ENCODE measurements at places on chromosomes 5 and 9.

DNA sequence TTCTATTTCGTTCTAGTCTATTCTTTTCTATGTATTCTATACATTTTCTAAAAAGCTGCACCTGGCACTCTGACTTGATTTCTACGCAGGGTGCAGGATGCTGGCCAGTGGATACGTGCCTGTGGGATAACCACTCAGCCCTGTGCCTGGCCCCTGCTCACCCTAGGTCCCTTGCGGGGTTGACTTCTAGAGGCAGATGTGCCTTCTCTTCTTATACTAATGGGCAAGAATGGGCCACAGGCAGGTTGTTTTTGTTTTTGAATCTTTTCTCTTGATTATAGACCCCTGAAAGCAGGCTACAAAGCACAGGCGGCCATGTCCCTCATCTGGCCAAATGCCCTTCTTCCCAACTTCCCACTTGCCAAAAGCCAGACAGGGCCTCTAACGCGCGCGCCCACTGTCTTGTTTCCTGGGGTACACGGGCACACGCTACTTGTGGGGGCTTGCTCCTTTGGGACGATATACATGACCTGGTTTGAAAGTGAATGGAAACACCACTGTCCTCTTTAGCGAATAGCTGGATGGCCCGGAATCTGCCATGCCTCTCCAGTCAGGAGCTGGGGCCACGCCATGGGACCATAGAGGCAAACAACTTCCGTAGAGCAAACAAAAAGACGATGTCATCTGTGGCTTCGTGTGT, 162.7 kb upstream of the IRX2 start:
- DNase-seq, result no peak

DNA sequence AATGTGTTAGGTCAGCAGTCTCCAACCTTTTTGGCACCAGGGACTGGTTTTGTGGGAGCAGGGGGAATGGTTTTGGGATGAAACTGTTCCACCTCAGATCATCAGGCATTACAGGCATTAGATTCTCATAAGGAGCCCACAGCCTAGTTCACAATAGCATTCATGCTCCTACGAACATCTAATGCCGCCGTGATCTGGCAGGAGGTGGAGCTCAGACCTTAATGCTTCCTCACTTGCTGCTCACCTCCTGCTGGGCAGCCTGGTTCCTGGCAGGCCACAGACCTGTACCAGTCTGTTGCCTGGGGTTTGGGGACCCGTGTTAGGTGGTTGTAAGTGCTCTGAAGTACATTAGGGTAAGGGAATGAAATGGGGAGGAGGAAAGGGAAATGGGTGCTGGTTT, 9.7 kb upstream of the CTNNA1 start:
- DNase-seq, result no peak

- no peak for DNase-seq
These were observed 59.0 kb downstream of the LMX1B start for GRCh38 chr9:126672634-126673284.

- DNase-seq, result no peak
These were observed 4.2 kb downstream of the IFNA8 start for GRCh38 chr9:21413151-21413550.

- DNase-seq, result no peak
These were observed 79.2 kb upstream of the PANK3 start for GRCh38 chr5:168658394-168658793.

GRCh38 chr5:142078221-142078620, 30.4 kb upstream of the NDFIP1 start:
- no peak for DNase-seq

GRCh38 chr5:96903300-96903699, 27.0 kb downstream of the ERAP2 start:
- DNase-seq, result no peak

DNA sequence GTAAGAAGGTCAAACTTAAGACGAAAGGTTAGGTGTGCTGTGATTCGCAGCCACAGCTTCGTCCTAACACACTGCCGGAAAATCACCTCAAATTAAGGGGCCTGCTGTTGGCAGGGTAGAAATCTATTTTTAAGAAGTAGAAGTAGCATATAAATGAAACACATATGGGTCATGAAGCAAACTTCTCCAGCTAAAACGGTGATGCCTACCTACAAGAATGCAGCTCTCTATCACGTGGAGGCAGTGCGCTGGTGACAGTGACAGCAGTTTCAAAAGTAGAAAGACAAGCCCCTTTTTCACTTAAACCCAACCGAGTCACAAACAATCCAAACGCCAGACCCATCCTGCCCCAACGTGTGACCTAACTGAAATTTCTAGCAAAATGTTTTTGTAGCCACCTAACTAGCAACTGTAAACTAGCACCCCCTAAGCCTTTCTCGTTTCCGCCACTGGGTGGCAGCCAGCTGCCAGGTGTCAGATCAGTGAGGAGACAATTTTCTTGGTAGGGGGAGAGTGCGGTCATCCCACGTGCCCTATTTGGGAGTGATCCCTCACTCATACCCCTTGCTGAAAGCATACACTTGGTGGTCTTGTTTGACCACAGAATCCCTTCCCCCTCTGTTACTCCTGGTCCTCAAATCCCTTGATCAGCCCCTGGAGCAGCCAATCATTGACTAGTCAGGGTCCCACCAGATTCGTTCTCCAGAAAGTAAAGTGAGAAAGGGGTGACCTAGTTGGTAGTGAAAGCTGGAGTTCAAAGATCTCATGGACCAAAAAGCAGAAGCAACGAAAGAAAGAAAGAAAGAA, 71.8 kb upstream of the MAMDC2 start:
- DNase-seq, result no peak

DNA sequence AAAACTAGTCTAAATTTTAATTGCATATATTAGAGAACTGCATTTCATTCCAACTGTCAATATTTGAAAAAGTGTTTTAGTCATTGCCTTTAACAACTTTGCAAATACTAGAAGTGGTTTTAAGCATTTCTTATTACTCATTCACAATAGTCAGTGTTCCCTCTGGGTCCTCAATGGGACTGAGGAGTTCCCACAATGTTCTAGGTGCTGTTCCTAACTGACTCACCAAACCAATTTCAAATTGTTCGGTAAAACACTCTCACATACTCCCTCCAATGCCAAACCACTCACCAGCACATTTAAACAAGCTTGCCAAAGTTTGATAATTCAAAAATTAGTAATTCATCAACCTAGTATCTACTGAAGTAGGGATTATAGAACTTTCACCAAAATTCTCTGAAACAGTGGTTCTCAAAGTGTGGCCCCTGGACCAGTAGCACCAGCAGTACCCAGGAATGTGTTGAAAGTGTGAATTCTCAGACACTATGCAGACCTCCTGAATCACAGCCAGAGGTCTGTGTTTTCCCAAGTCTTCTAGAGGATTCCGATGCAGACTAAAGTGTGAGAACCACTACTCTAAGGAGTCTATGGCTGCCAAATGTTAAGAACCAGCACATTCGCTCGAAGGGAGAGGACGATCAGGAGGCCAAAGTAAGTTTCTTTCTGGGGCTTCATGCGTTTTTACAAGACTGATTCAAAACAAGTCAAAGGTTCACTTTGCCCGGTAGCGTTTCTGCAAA, 72.8 kb downstream of the APBA1 start:
- no peak for DNase-seq

DNA sequence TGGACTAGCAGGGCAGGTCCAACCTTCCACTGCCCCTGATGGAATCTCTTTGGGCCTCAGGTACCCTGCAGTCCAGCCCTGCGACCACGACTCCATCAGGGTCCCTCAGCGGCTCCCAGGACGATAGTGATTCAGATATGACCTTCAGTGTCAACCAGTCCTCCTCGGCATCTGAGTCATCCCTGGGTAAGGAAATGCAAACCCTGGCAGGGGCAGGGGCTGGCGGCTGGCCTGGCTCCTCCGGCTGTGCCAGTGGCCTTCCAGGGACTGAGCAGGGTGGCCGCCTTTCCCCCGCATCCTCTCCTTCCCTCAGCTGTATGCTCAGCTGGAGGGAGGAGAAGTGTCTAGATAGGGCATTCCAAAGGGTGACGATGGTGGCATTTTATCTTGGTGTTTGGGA, 45.0 kb downstream of the NEURL1B start:
- no peak for DNase-seq

DNA sequence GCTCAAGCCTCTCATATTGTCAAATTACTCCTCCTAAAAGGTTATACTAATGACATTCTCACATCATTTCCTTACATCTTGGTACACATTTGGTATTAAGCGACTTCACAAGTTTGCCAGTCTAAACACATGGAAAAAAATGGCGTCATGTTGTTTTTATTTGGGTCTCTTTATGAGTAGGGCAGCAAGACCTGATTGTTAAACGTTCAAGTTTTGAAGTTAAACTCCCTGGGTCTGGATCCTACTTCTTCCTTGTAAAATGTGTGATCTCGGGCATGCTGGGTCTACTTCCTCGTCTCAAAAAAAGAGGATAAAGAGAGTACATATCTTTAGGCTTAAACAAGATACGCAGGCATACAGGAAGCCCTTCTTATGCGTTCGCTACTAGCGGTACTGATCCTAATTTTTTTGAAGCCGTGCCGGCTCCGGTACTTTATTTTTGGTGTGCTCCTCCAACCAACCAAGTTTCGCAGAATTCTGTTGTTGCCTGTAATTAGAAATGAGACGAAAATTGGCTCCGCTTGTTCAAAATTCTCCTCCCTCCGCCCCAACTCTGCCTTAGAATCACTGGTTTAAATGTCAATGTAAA, 596 bp upstream of the CDC37L1 start:
- DNase-seq, result no peak

- peak; percentile 38 for DNase-seq
These were observed 1709.6 kb upstream of the WWC1 start for GRCh38 chr5:166581826-166582225.

DNA sequence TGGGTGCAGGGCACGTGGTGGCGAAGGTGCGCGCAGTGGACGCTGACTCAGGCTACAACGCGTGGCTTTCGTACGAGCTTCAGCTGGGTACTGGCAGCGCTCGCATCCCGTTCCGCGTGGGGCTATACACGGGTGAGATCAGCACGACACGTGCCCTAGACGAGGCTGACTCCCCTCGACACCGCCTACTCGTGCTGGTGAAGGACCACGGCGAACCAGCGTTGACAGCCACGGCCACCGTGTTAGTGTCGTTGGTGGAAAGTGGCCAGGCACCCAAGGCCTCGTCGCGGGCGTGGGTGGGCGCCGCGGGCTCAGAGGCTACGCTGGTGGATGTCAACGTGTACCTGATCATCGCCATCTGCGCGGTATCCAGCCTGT, 2.1 kb downstream of the PCDHA2 start:
- no peak for DNase-seq

GRCh38 chr5:107248066-107248695, 422.6 kb downstream of the EFNA5 start:
- DNase-seq, result no peak

DNA sequence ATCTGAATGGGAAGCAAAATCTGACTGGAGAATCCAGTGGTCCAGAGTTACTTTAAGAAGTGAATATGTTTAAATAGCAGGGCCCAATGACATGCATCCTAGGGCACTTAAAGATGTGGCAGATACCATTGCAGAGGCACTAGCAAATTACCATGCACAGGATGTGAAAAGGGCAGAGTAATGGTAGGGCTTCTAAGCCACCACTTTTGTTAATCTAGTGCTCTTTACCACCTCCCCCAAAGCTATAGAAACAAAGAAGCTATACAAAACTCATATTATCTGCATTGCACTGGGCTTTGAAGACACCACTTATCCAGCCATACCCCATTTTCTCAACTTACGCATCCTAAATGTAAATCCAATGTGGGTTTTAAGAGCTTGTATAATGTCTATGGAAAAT, 81.2 kb downstream of the ZCCHC7 start:
- no peak for DNase-seq

- no peak for DNase-seq
These were observed 170.1 kb downstream of the GABBR2 start for GRCh38 chr9:98538626-98539031.

GRCh38 chr5:113230711-113231652, 203.8 kb downstream of the TSSK1B start:
- peak; percentile 62 for DNase-seq

DNA sequence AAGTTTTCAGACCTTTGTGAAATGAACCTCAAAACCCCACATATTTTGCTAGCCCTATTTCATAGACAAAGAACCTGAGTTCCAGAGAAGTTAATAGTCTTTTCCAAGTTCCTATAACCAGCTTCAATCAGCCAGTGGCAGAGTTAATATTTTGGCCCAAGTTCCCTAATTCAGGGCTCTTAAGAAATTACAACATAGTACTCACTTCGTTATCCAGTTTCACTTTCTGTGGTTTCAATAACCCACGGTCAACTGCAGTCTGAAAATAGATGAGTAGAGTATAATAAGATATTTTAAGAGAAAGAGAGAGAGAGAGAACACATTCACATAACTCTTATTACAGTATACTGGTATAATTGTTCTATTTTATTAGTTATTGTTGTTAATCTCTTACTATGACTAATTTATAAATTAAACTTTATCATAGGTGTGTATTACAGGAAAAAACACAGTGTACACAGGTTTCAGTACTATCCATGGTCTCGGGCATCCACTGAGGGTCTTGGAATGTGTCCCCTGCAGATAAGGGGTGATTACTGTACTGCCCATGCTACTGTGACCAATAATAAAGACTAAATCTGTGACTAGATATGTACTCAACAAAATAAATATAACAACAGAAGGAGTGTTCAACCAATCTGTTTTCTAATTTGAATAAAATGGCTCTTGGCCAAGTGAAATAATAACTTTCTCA, 9.3 kb upstream of the MYOT start:
- no peak for DNase-seq

GRCh38 chr5:68251804-68252522, 36.4 kb downstream of the PIK3R1 start:
- no peak for DNase-seq

- DNase-seq, result peak; percentile 25
These were observed 97.0 kb upstream of the FAM120A start for GRCh38 chr9:93354451-93354850.

DNA sequence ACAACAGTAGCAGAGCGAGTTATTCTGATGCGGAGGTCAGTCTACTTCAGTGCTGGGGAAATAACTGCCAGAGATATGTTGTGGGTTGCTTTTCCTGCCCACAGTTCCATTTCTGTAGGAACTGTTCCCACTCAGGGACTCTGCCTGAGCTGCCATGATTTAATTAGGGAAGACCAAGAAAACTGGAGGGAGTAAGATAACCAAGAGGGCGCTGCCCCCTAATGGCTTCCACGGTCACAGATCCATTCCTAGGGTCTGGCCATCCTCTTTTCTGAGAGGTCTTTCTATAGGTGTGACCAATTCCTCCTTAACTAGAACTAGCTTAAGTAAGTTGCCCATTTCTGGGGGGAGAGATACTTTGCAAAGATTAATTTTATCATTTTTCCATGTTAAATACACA, 125.9 kb downstream of the APBA1 start:
- no peak for DNase-seq
